ENCODE measurements at places on chromosomes 5 and 9.

- DNase-seq: no peak
These were observed 81.6 kb upstream of the CKMT2 start for GRCh38 chr5:81151546-81151945.

- no peak for DNase-seq
These were observed 85.4 kb upstream of the PRRC1 start for GRCh38 chr5:127431977-127432585.

- DNase-seq: no peak
These were observed 32.8 kb upstream of the PIP5K1B start for GRCh38 chr9:68672215-68672614.

DNA sequence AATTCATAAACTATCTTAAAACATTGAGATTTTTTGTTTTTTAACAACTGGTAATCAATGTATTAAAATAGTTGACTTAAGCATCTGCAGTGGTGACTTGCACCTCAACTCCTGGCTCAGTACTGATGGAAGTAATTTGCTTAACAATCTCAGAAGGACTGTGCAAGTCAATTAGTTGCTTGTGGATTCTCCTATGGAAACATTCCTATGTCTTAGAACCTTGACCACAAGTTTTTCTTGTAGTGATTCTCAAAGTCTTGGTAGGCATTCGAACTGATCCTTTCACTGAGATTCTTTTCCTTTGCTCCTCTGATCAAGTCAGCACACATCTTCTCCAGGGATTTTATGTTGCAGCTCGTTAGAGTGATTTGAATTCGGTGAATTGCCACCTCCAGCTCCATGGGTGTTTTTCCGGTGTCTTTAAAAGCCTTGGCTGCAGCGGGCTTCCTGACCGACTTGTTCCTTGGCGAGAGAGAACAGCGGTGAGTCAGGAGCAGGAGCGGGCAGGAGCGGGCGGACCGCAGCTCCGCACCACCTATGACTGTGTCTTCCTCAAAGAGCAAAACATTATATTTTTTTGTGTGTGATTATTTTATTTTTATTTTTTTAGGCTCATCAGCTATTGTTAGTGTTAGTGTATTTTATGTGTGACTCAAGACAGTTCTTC is 21.1 kb downstream of the HMGXB3 start:
- no peak for DNase-seq

DNA sequence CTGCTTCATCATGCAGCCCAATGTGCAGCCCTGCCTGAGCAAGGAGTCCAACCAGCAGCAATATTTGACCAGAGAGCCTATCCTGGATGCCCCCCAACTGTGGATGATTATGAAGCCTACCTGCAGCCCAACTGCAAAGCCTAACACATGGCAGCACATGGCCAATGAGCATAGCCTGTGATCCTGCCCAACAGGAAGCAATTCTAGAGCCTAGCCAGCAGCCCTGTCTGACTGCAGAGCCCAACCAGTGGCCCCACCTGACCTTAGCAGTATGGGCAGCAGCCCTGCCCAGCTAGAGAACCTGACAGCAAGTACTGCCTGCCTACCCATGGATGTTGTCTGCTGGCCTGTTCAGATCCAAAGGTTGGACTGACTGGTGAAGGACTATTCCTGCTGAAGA is 97.3 kb upstream of the SH3GL2 start:
- no peak for DNase-seq

- DNase-seq: no peak
These were observed 45.9 kb downstream of the TEK start for GRCh38 chr9:27154908-27155307.

DNA sequence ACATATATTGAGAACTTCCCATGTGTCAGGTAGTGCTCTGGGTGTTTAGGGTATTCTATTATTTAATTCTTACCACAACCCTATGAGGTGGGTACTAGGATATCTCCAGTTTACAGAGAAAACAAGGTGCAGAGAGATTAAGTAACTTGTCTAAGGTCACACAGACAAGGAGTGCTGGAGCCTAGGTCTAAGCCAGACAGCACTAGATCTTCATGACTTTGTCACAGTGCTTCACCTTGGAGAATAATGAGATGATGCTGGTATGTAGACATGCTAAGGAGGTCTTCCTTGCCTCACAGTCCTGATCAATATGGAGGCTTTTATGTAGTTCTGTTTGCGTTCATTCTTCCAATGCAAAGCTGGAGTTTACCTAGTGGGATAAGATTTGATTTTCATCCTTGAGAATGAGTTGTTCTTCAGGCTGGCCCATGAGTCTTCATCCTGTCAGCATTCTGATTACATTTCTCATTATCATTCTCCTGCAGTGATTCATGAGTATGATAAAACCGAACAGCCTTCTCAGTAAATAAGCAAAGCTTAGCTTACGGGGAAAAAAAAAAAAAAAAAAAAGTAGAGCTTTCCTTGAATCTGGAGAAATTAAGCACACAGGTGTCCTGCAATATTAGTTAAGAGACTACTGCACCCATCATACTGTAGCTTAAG is 176.3 kb downstream of the C9orf152 start:
- DNase-seq: no peak

GRCh38 chr5:53430618-53431252 is 49.7 kb upstream of the FST start:
- no peak for DNase-seq

DNA sequence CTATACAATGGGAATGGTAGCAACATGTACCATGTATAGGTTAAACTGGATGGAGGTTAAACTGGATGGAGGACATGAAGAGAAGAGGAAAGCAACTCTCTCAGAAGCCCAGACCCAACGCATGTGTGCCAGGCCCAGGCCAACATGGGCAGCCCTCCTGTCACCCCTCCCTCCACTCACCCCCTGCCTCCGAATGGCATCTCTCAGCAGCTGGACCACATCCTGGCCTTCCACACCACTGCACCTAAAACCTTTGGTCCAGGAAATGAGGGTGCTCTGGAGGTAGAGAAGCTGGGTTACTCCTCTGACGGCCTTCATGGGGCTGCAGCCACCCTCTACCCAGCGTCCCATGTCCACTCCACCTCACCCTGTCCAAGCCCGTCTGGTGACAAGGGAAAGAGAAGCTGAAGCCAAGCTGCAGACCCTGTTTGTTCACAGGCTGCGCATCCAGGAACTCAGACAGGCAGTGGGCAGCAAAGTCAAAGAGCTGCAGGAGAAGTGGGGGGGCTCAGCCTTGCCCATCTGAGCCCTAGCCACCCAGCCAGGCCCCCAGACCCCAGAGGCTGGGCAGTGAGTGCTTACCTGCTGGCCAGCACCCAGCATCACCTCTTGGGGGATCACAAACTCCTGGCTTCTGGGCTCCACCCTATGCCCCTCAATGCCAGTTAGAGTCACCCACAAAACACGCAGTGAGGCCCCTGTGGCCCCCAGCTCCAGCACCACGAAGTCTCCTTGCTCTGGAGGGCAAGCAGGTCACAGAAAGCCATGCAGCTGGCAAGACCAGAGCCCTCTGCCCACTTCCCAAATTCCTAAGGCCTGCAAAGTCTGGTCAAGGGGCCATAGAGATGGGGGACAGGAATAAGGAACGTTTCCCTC is 8.5 kb downstream of the HK3 start:
- DNase-seq: no peak

GRCh38 chr5:117456866-117457470 is 882.3 kb upstream of the SEMA6A start:
- DNase-seq: no peak

DNA sequence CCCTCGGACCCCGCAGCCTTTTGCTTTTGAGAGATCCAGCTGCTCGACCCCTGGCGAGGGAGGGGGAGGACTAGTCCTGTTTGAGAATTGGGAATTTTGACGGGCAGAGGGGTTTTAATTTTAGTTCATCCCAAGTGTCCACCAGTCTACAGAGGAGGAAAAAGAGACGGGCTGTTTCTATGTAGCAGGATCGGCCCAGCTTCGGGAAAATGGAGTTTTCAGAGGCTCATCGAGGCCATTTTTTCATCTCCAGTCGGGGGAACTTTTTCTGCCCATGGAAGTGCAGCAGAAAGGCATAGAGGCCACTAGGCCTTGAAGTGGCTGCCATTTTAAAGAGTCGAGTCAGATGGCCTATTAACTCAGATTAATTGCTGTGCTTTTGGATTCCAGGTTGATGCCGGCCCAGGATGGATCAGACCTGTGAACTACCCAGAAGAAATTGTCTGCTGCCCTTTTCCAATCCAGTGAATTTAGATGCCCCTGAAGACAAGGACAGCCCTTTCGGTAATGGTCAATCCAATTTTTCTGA is 1.2 kb downstream of the NSD1 start:
- DNase-seq: no peak

DNA sequence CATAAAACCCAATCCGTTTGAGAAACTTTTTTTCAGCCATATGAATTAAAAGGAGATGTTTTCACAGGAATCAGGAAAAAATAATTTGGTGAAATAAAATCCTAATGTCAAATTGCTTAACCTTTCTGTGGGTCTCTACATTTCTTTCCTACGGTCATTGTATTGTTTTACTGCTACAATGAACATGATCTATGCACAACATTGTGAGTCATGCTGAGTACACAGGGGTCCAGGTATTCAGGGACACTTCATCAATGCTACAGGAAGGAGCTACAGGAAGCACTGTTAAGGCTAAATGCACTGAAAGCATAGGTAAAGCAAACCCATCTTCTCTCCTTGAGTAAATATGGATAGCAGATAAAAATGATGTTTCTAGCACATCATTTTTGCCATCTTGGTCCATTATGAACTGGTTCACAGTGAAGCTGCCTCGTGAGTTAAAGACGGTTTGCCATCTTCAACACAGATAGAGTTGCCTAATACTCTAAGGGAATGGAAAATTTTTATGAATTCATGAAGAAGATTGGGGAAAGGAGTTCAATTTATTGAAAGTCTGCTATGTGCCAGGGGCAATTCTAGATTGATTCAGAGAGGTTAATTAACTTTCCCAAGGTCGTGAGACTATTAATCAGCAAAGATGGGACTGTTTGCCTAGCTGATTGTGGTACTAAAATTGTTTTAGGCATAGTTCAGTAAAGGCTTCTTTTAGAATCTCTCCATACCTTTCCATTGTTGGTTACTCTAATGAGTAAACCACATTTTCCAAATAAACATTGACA is 85.5 kb downstream of the DIRAS2 start:
- no peak for DNase-seq

- DNase-seq: no peak
These were observed 180.7 kb downstream of the ERCC6L2 start for GRCh38 chr9:96056226-96056625.

DNA sequence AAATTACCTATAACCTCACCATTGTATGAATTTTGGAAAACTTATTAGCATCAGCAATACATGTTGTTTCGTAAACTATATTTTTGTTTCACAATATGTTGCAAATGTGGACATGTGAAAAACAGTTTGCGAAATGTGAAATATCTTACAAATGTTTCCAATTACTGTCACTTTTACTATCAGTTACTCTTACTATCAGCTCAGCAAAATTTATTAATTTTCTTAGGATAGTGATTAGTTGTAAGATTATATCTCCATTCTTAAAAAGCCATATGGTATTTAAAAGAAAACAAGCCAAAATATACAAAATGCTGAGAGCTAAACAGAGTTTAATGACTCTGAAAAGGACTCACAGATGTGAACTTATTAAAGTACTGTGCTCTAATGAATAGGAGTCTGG is 111.9 kb upstream of the LPAR1 start:
- no peak for DNase-seq

DNA sequence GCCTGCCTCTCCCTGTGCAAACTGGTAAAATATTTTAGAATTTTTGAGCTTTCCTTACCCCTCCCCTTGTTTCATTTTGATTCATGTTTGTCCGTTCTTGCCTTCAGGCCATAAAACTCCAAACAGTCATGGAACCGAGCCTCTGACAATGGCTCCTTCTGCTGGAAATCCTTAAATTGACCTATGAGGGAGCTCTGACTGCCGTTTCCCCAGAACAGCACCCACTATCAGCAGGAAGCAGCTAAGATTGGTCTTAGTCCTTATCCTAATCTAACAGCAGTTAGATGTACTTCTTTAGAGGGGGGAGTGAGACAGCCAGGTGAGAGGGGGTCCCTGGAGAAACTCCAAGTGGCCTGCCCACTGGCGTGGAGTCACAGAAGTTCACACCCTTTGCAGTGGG is 106.7 kb downstream of the FAM174A start:
- DNase-seq: no peak

DNA sequence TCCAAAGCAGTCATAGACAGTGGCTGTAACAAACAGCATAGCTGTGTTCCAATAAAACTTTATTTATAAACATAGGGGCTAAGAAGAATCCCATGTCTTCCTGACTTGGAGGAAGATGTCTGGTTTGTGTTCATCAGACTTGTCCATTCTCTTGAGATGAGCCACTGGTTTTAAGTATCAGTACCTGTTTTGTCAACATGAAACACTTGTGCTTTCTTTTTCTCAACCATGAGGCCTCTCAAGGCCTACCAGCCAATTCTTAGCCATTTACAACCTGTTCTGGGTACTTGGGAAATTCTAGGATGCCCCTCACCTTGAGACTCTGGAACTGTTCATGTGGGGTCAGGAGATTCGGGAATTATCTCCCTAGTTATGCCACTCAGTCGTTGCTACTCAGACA is 154.3 kb upstream of the PPP1R2B start:
- no peak for DNase-seq
